ENCODE measurements at places on chromosomes 11 and 22. TPM values are rescaled to one million over a fixed set of nuclear protein-coding genes. Genes with fewer than 3 reads are reported as not detected.
A peak's percentile ranks its signal among the peaks of the same experiment; 100 is the strongest.

APOL4 gene
- 10.3 TPM for polyA plus RNA-seq

DNA sequence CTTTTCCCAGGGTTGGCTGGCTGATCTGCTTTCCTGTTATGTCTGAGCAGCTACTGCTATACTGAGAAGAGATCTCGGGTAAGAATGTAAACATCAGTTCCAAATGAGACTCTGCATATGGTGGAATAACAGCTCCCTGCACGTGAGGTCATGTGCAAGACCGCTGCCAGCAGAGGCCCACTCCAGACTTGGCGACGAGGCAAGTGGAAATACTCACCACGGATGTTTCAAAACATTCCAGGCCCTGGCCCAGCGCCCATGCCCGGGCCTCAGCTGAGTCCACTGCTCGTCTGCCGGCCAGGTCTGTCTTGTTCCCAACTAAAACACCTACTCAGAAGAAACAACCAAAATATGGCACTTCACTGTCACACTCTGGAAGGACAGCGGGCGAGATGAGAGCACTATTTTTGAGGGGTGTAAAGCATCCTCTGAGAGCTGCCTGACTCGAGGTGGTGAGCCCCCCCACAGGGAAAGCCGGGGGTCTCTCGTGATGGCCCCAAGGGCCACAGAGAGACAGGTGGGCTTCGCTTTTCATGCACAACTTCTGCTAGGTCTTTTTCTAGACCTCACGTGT is 13.1 kb downstream of the IFT27 start:
- H3K27me3 ChIP-seq = no peaks in the 10 kb centered on the region
- no peaks in the 10 kb centered on the region for H3K4me1 ChIP-seq
- DNase-seq = peak; percentile 12
- H3K4me3 ChIP-seq = no peak overlapping the region
- H3K36me3 ChIP-seq = no peaks in the 10 kb centered on the region

GRCh38 chr22:25753252-25753651 is 11.3 kb downstream of the MYO18B start:
- H3K4me1 ChIP-seq = no peaks in the 10 kb centered on the region
- no peak for DNase-seq
- H3K27me3 ChIP-seq = no peaks in the 10 kb centered on the region
- no peak overlapping the region for H3K4me3 ChIP-seq

DNA sequence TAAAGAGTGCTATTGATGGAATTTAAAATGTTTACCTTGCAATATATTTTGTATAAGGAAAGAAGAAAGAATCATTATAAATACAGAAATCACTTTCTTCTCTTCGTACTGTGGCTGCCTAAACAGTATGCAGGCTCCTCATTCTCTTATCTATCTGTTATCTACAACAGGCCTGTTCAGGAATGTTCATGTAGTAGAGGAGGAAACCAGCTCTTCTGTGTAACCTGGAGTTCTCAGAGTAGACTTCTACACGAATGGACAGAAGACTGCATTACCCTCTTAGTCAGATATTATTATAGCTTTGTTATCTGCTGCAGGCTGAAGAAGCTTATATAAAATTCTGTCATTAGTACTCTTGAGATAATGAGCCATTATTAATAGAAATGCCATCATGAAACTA is 1225.9 kb upstream of the CNTN5 start:
- H3K27me3 ChIP-seq = no peaks in the 10 kb centered on the region
- DNase-seq = no peak
- no peak overlapping the region for H3K4me3 ChIP-seq
- no peaks in the 10 kb centered on the region for H3K36me3 ChIP-seq
- H3K27ac ChIP-seq = no peak overlapping the region
- H3K4me1 ChIP-seq = no peaks in the 10 kb centered on the region

GRCh38 chr11:47004595-47005033 is 68.1 kb downstream of the CSTPP1 start:
- no peak overlapping the region for H3K4me3 ChIP-seq
- H3K27me3 ChIP-seq = no peaks in the 10 kb centered on the region
- peak; percentile 79 for DNase-seq
- no peaks in the 10 kb centered on the region for H3K36me3 ChIP-seq

DNA sequence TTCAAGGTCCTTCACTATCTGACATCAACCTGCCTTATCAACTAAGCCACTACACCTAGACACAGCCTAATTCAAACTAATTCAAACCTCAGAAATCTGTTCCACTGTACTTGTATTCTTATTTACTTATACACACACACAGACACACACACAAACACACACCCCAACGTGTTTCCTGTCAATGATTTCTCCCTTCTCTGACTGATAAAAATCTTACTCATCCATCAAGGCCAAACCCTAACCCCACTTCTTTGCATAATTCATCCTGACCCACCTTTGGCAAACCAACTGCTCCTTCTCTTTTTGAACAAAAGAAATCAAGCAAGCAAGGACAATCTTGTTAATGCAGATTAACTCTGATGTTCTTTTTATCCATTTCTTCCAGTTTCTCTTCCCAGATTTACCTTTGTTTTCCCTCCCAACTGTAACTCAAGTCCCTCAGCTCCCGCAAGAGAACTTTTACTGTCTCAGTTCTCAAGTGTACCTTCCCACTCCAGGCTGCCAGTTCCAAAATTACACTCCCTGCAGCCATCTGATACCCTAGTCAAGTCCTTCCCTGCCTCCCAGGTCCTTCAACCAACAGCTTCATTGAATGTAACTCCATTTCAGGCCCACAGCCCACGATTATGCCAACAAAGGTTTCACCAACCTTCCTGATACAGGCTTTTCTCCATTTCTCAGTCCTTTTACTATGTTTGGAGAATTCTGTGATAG is 78.3 kb downstream of the PAK1 start:
- peaks cover 28% of the 10 kb centered on the region for H3K4me1 ChIP-seq
- DNase-seq = no peak
- H3K27me3 ChIP-seq = no peaks in the 10 kb centered on the region
- no peak overlapping the region for H3K27ac ChIP-seq
- no peak overlapping the region for H3K4me3 ChIP-seq
- peaks cover under 1% of the 10 kb centered on the region for H3K36me3 ChIP-seq

DNA sequence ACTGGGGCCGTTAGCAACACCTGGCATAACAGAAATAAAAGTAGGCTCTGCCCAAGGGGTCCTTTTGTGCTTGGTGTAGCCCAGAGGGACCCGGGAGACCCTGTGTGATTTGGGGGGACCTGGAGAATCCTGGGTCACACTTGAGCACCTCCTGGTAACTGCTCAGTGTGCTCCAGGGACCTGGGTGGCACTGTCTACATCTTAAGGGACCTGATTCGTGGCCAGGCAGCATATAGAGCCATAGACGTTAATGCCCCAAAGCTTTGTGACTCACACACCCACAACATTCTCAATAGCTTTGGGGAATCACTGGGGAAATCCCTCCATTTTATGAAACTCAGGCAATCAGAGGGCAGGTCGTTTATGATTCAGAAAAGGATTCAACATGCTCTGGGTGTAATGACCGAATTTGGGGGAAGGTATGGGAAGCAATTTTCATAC is 3.6 kb upstream of the IGF2 start:
- DNase-seq = no peak
- no peak overlapping the region for H3K4me3 ChIP-seq
- no peak overlapping the region for H3K27ac ChIP-seq
- peaks cover 87% of the 10 kb centered on the region for H3K27me3 ChIP-seq
- no peaks in the 10 kb centered on the region for H3K4me1 ChIP-seq
- H3K36me3 ChIP-seq = no peaks in the 10 kb centered on the region
